ENCODE measurements at places on chromosomes 3 and 15. TPM values are rescaled to one million over a fixed set of nuclear protein-coding genes. Genes with fewer than 3 reads are reported as not detected.

DNA sequence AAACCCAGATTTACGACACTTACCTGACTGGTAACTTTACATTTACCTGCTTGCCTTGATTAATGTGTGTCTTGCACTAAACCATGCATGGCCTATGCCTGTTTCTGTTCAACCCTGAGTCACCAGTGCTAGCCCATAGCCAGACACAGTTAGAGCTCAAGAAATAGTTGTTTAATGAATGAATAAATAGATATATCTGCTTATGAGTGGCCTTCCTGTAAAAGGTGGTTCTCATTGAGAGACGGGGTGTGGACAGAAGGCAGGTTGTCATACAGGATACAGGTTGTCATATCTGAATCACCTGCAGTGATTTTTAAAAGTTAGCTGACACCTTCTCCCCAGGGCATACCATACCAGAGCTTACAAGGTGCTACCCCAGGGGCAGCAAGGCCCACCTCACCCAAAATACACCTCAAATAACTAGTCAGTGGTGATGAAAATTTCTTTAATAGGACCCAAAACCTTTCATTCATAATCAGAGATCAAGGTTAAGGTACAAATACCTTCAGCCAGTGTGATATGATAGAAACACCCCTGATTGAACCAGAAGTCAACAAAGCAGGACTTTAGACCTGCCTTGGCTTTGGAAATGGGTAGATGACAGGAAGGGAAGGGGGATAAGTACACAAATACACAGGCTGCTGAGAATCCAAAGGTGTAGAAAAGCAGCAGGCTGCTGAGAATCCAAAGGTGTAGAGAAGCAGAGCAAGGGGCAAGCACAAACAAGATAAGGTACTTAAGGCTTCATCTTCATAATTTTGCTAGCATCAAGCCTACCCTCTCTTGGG lies 45.4 kb upstream of the TSC22D2 start:
- DNase-seq = no peak

Gene ARPC4
- total RNA-seq = 185 TPM

Gene VEPH1
- 1.7 TPM for total RNA-seq

GRCh38 chr15:43828061-43828657 lies 1.4 kb downstream of the WDR76 start:
- DNase-seq = no peak

DNA sequence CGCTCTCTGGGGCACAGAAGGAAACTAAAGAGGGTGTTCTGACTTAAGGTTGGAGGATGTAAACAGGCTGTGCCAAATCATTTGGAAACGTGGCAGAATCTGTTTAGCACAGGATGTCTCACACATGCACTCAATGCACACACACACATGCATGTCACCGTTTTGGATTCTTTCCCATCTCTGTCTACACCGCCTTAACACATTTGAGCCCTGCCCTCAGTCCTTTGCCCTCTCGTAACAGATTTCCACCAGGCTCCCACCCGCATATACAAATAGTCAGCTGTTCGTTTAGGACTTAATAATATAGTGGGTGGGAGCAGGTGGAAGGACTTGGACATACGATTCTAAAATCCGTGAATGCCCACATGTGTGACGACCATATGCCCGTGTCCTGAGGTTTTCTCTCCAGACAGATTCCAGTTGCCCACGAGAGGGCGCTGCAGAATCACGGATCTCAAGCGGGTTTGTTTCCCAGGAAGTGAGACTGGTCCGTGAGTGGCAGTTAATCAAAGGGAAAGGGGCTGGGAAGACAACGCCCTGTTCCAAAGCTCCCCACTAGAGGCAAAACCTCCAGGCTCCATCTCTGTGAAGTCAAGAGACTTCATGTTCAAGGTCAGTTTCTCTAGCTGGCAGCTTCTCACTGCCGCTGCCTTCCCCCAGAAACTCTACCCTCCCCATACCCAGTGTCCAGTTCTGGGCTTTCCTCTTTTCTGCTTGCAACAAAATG lies 44.5 kb downstream of the NOX5 start:
- DNase-seq = peak; percentile 82

DNA sequence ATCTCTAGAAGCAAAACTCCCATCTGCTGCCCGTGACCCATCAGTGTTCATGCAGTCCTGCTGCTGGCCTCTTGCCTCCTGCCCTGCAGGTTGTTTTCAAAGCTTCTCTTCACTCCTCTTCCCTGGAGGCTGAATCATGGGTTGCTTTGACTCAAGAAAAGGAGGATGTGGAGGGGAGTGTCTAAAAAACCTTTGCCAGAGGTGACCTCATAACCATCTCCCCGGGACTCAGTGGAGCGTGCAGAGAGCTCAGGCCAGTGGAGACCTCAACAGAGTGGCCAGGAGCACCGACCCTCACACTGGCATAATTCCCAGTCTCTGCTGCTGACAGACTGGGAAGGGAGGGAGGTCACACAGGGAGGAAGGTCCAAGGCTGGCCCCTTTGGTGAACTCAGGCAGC lies 60.9 kb upstream of the ITGA11 start:
- no peak for DNase-seq

GRCh38 chr15:43168192-43169107 lies 16.8 kb upstream of the CCNDBP1 start:
- no peak for DNase-seq

Gene TMEM42
- 3.8 TPM for total RNA-seq

DNA sequence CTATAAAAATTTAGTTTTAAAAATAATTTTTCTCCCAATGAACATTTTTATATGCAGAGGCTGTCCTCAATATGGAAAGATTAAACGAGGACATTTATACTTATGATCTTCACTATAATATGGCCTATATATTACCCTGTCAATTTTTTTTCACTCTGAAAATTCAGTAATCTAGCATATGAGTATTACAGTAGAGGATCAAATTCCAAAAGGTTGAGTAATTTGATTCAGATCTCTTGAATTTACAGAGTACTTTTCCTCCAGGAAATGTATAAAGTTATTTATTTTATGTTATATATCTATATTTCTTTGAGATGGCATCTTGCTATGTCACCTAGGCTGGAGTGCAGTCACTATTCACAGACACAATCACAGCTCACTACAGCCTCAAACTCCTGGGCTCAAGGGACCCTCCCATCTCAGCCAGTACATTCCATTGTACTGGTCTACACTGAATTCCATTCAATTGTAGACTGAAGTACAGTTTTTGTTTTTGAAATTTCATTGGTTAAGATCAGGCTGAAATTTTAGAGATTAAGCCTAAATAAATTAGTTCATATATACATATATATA lies 16.3 kb upstream of the TRPM7 start:
- no peak for DNase-seq

DNA sequence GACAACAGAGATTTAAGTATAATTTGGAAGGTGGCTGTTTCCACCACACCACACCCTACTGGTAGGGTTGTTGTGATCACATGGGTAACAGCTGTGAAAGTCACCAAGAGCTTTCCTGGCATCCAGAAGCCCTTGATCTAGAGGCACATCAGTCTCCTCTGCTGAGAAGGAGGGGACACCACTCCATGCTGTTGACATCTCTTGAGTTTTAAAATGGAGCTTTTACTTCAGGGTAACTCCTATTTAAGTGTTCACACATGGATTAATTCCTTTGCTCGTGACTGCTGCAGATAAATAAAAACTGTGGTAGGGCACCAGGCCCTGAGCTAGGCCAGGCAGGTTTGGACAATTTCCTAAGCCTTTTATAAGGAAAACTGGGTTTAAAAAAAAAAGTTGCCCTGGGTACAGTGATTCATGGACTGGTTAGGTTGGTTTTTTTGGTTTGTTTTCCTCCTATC lies 7.5 kb downstream of the EXOSC7 start:
- no peak for DNase-seq

DNA sequence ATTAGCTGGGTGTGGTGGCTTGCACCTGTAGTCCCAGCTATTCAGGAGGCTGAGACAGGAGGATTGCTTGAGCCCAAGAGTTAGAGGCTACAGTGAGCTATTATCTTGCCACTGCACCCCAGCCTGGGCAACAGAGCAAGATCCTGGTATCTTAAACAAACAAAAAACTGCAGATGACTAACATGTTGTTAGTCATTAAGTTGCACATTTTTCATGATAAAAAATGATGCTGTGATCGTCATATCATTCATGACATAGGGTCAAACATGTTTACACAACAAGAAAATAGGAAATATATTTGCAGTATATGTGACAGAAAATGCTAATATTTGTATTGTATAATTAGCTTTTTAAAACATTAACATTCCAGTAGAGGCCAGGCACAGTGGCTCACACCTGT lies 20.2 kb upstream of the DAPK2 start:
- no peak for DNase-seq

GRCh38 chr3:136543385-136543784 lies 208.8 kb downstream of the STAG1 start:
- DNase-seq = no peak

DNA sequence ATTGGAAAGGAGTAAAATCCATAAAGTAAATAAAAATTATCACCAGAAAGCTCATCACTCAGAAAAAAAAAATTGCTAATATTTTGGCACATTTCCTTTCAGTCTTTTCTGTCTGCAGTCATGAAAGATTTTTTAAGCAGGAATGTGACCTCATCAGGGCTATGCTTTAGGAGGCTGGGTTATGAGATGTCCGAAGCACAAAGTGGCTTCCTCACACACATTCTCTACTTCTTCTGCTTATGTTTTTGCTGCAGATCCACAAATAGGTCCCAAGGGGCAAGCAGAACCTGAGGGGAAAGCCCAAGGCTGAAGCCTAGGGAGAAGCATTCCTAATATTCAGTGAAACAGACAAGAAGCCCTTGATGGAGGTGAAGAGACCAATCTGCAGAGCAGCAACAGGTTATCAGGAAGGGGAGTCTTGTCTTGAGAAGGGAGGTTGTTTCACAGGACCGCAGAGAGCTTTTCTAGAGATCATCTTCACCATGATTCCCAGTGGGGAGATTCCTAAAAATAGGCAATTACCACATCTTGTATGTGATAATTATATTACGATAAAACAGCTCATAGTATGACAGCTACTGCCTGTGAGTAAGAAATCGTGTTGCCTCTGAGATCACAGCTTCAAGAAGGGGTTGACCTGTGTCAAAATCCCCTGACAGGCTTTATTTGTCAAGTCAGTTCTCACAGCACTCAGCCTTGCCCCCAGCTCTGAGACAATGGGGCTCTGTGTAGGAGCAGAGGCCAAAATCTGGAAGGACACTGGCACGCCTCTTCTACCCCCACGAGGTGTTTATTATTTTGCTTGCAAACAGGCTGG lies 60.5 kb downstream of the IGF2BP2 start:
- DNase-seq = peak; percentile 20

Gene SATB1
- total RNA-seq = 1.1 TPM

GRCh38 chr3:13144163-13145023 lies 71.2 kb upstream of the IQSEC1 start:
- DNase-seq = no peak

- DNase-seq = no peak
Observed at GRCh38 chr3:133830071-133830470, 24.5 kb downstream of the SRPRB start.

Gene ITIH4
- total RNA-seq = not detected

DNA sequence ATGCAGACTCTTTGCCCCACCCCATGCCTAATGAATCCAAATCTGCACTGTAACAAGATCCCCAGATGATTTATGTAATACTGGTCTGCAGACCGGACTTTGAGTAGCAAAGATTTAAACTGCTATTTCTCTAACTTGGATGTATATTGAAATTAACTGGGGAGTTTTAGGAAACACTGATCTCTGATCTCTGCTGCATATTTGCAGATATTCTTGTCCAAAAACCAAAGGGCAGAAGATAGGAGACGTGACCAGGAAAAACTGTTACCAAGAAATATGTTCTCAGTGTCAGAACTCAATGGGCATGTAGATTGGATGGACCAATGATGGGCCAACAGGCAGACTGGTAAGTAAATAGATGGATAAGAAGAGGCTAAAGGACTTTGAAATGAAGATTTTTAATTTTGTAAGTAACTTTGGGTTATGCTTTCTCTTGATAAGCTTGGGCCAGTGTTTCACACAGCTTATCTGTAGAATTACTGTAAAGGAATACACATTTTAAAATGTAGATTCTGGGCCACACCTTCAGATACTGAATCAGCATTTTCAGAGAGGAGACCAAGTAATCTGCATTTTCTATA lies 64.5 kb upstream of the TP63 start:
- DNase-seq = no peak

Gene SCAMP5
- total RNA-seq = 0.29 TPM

Gene MAGEL2
- total RNA-seq = not detected

- DNase-seq = peak; percentile 18
Observed at GRCh38 chr3:169668957-169669741, 5.6 kb upstream of the MECOM start.

DNA sequence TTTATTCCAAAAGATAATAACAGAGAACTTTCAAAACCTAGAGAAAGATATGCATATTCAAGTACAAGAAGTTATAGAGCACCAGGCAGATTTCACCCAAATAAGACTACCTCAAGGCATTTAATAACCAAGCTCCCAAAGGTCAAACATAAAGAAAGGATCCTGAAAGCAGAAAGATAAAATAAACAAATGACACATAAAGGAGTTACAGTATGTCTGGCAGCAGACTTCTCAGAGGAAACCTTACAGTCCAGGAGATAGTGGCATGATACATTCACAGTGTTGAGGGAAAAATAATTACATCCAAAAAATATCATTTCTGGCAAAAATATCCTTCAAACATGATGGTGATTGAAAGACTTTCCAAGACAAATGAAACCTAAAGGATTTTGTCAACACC lies 185.8 kb upstream of the POU1F1 start:
- DNase-seq = no peak

GRCh38 chr15:42070279-42070975 lies 23.9 kb downstream of the PLA2G4D start:
- DNase-seq = no peak

DNA sequence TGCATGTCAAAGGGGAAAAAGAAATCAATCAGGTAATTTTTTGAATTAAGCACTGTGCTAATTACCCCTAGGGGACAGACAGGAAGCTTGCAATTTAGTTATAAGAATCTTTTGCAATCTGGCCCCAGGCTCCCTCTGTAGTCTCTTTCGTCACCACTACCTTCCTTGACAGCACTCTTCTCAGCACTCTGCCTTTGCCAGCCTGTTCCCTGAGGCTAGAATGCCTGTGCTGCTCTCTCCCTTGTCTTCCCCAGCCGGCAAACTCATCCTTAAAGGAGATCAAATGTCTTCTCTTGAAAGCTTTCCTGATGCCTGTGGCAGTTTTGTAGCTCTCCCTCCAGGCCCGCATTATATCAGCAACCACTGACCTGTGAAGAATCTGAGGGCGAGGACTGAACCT lies 32.4 kb upstream of the PRTG start:
- DNase-seq = no peak

DNA sequence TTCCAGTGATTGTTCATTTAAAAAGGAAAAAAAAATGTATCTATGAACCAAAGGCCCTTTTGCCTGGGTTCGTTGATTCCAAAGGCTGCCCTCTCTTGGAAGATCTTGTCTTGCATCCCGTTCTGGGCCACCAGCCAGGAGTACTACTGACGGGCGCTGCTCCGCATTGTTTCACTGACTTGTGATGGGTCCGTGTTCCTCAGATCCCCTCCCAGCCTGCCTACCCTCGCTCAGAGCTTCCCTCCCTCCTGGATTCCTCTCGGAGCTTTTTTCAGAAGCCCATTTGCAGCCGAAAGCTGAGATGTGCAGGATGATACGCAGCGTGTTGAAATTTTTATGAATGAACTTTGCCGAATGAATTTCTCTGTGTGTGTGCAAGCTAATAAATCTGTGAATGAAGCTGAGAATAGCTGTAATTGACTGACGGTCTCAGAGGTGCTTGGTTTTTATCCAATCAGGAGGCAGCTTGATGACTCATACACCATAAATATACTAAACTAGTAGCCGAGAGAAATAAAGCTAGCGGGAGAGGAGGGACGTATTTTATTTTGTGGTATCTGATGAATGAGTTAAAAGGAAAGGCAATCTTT lies at the start of gene SHC4:
SHC4 (minus strand) TSS at position 396 of the 590 bp plus-strand sequence. CDS start 904 bp downstream, outside the sequence.
- peak; percentile 87 for DNase-seq

GRCh38 chr3:50192124-50192523 lies 714 bp downstream of the GNAT1 start:
- no peak for DNase-seq

Data from SJSA1 (cell line).